ENCODE measurements at places on chromosomes 3 and 15. TPM values are rescaled to one million over a fixed set of nuclear protein-coding genes. Genes with fewer than 3 reads are reported as not detected.

GOLGA8M gene
- not detected for polyA plus RNA-seq

STX19 gene
- 0.56 TPM for polyA plus RNA-seq

DNA sequence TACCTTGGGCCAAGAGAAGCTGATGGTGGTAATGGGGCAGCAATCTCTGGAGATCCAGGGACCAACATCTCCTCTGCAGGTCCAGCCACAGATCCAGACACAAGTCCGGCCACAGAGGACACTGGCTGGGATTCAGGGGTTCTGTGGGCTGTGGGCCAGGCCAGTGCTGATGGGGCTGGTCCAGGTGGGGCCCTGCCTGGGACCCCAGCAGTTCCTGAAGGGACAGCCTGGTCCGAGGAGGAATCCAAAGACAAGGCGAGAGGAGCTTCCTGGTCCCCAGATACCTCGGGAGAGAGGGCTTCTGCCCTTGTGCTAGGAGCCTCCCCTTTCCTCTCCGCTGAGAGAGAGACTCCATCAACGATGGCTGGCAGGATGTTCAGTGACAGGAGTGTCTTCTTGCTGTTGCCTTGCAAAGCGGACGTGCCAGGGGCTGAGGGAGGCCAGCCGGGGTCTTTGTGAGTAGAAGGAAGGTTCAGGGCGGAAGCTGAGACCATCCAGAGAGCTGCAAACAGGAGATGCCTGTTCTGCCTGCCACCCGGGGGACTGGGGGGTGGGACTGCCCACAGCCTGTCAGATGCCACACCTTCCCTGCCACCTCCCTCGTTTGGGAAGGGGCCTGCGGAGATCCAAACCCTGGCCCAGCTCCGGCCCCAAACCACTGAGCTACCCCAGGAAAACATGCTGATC, 24.5 kb upstream of the GOLGA6C start:
- H3K27ac ChIP-seq: no peak overlapping the region
- H3K36me3 ChIP-seq: no peaks in the 10 kb centered on the region
- H3K27me3 ChIP-seq: no peaks in the 10 kb centered on the region
- no peak overlapping the region for H3K4me3 ChIP-seq
- DNase-seq: no peak

GRCh38 chr3:70501561-70501960, 189.1 kb upstream of the MDFIC2 start:
- no peak for DNase-seq
- H3K36me3 ChIP-seq: no peaks in the 10 kb centered on the region
- no peak overlapping the region for H3K4me3 ChIP-seq

GRCh38 chr3:4994823-4995499, 15.7 kb downstream of the BHLHE40 start:
- peaks cover 10% of the 10 kb centered on the region for H3K4me1 ChIP-seq
- no peaks in the 10 kb centered on the region for H3K27me3 ChIP-seq
- no peak overlapping the region for H3K4me3 ChIP-seq
- H3K36me3 ChIP-seq: no peaks in the 10 kb centered on the region
- no peak for DNase-seq

DNA sequence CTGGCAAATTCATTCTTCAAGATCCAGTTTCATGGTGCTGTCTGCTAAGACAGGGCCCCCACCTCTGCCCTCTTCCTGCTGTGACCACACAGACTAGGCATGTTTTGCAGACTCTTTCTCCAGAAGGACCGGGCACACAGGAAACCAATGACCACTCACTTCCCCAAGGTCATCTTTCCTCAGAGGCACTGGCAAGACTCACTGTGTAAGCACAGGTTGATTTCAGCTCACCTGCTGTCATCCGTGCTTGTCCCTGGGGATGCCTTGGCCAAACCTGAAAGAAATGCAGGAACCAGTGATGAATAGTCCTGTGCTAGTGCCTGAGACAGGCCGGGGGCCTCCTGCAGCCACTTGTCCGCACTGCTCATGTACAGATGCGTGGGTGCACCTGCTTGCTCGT, 33.5 kb downstream of the ALS2CL start:
- no peak for DNase-seq
- no peaks in the 10 kb centered on the region for H3K36me3 ChIP-seq
- no peaks in the 10 kb centered on the region for H3K27me3 ChIP-seq
- no peaks in the 10 kb centered on the region for H3K4me1 ChIP-seq
- H3K27ac ChIP-seq: no peak overlapping the region
- no peak overlapping the region for H3K4me3 ChIP-seq

- no peaks in the 10 kb centered on the region for H3K4me1 ChIP-seq
- H3K27me3 ChIP-seq: peaks cover 6% of the 10 kb centered on the region
- H3K27ac ChIP-seq: no peak overlapping the region
- no peak for DNase-seq
These were observed 26.6 kb downstream of the SEMA7A start for GRCh38 chr15:74406992-74407705.

Data from small intestine (tissue), 16 donors.